ENCODE measurements at places on chromosomes 1 and 21. TPM values are rescaled to one million over a fixed set of nuclear protein-coding genes. Genes with fewer than 3 reads are reported as not detected.

GRCh38 chr1:203669739-203670138, 43.1 kb downstream of the ATP2B4 start:
- no peak for DNase-seq

GRCh38 chr1:84192681-84193080, 48.6 kb downstream of the PRKACB start:
- DNase-seq, result no peak

GRCh38 chr1:43969746-43970466, at the start of gene DPH2:
Gene DPH2 (plus strand): TSS chr1:43970010. CDS start chr1:43970176, 166 bp downstream.
- DNase-seq, result peak; percentile 91

ITPKB gene
- total RNA-seq, result 159 TPM

DNA sequence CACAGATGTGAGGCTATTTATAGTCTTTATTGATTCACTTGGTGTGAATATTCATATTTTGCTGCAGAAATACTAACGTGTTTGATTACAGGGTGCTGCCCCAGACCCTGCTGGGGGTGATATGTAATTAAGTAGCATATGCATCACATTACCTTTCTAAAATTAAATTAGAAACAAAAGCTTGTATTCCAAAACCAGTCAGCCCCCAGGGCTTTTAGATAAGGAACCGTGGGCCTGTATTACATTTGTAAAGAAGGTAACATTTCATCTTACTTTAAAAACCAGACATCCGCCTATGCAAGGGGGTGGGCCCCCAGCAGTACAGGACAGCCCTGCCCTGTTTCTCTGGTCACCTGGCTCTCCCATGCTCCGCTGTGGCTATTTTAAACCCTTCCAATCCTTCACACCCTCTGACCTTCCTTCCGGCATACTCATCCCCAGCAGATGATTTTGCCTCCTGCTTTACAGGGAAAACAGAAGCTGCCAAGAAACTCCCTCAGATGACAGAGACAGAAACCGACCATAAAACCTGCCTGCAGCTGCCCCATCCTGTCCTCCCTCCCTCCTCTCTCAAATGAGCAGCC, 22.0 kb upstream of the KCNC4 start:
- DNase-seq, result no peak

Data from CD4-positive, alpha-beta memory T cell (primary cell).